ENCODE measurements at places on chromosomes 4 and X. TPM values are rescaled to one million over a fixed set of nuclear protein-coding genes. Genes with fewer than 3 reads are reported as not detected.
A peak's percentile ranks its signal among the peaks of the same experiment; 100 is the strongest.

DNA sequence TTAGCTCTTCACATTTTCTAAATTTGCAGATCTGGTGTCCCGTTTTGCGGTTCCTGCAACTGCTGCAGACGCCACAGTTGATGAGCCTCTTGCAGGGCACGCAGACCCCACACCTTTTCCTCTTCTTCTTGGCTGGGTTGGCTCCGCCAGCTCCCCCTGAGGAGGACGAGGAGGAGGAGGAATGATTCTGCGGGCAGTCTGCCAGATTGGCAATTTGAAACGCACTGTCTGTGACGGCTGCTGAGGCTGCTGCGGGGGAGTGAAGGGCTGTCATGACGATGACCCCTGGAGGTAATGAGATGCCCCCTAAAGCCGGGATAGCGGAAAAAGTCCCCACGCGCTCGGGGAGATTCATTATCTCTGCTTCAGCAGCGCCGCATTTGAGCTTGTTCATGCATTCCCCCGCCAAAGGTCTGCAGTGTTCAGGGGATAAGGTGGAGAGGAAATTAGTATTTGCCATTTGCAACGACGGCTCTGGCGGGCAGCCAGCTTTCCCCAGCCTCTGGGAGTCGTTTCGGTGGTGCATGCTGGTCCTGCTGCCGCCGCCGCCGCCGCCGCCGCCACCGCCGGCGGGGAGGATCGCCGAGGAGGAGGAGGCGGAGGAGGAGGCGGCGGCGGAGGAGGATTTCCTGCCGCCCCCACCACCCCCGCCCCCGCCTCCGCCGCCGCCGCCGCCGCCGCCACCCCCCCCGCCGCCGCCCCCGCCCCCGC, 3.8 kb downstream of the CXXC4 start:
- DNase-seq: peak; percentile 91

GRCh38 chr4:8345053-8345945, 75.7 kb downstream of the HTRA3 start:
- no peak for DNase-seq

DNA sequence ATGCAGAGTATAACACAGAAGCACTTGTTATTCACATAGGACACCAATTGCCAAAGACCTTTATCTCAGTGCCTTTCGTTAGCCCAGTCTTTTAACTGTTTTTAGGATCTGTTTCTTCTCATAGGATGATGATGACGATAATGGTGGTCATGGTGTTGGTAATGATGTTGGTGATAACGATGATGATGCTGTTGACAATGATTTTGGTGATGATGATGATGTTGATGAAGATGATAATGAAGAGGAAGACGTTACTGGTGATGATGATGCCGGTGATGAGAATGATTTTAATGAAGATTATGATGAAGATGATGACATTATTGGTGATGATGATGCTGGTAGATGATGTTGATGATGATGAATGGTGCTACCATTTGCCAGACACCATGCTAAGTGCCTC, 29.8 kb downstream of the LDB2 start:
- no peak for DNase-seq

CT83 gene
- not detected for total RNA-seq

DNA sequence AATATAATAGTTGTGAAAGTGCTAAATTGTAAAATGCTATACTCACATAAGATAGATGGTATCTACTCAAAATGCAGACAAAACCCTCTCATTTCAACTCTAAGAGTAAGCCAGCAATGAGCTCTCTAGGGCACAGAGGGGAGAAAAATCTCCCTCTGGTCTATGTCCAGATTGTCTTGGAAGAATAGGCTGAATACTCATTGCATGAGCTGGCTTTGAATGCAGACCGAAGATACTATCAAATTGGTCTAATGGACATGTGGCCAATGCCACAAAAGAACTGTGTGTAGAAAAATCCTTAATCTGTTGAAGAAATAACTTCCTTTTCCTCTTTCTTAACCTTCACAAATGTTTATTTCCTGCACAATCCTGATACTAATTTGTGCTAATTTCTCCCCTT, 3.5 kb downstream of the ZXDA start:
- no peak for DNase-seq

Data from upper lobe of left lung (tissue), 6 donors.